ENCODE measurements at places on chromosomes 2 and 18. TPM values are rescaled to one million over a fixed set of nuclear protein-coding genes. Genes with fewer than 3 reads are reported as not detected.

OSR1 gene
- 10.3 TPM for total RNA-seq

CRYGC gene
- total RNA-seq, result not detected

LYPD6 gene
- total RNA-seq, result 30.1 TPM

ADCYAP1 gene
- not detected for total RNA-seq

ANKRD30B gene
- not detected for total RNA-seq

KLHL14 gene
- total RNA-seq, result 7.8 TPM

TMEM178A gene
- 28.7 TPM for total RNA-seq

G6PC2 gene
- not detected for total RNA-seq

HSPE1 gene
- total RNA-seq, result 180 TPM

USP34 gene
- total RNA-seq, result 139 TPM

SERPINB10 gene
- total RNA-seq, result not detected

POTEI gene
- total RNA-seq, result 5.6 TPM

SLC14A1 gene
- 0.50 TPM for total RNA-seq

ALKAL2 gene
- 0.42 TPM for total RNA-seq

ASPRV1 gene
- total RNA-seq, result 1.2 TPM

MAL gene
- total RNA-seq, result not detected

PIEZO2 gene
- 1.7 TPM for total RNA-seq

GAL3ST2 gene
- 0.51 TPM for total RNA-seq

IGFBP5 gene
- total RNA-seq, result 75.3 TPM

TRPM8 gene
- not detected for total RNA-seq

ADD2 gene
- total RNA-seq, result 1.1 TPM

MYO7B gene
- not detected for total RNA-seq

SCN1A gene
- 0.62 TPM for total RNA-seq

PPIL3 gene
- 65.1 TPM for total RNA-seq

BARD1 gene
- total RNA-seq, result 29.1 TPM

TSPYL6 gene
- not detected for total RNA-seq

SLC4A3 gene
- 19.7 TPM for total RNA-seq

TMEM17 gene
- total RNA-seq, result 5.9 TPM

SPATA3 gene
- not detected for total RNA-seq

INPP5D gene
- 9.0 TPM for total RNA-seq

DCDC2C gene
- total RNA-seq, result not detected

IL37 gene
- not detected for total RNA-seq

ZAP70 gene
- 2.6 TPM for total RNA-seq

SLC9A4 gene
- total RNA-seq, result 0.62 TPM

FBLN7 gene
- 9.3 TPM for total RNA-seq

BMPR2 gene
- 36.7 TPM for total RNA-seq

ZNF892 gene
- total RNA-seq, result 18.0 TPM

WNT10A gene
- not detected for total RNA-seq

CMPK2 gene
- 3.4 TPM for total RNA-seq

ERFE gene
- total RNA-seq, result 1.3 TPM

ELMOD3 gene
- 23.3 TPM for total RNA-seq

CNDP1 gene
- 0.29 TPM for total RNA-seq

CNRIP1 gene
- not detected for total RNA-seq

NAT8 gene
- not detected for total RNA-seq
